CD4-positive, alpha-beta T cell treated with Interferon alpha-2 for 1 hour (primary cell): ENCODE measurements at places on chromosomes 5 and 9.

DNA sequence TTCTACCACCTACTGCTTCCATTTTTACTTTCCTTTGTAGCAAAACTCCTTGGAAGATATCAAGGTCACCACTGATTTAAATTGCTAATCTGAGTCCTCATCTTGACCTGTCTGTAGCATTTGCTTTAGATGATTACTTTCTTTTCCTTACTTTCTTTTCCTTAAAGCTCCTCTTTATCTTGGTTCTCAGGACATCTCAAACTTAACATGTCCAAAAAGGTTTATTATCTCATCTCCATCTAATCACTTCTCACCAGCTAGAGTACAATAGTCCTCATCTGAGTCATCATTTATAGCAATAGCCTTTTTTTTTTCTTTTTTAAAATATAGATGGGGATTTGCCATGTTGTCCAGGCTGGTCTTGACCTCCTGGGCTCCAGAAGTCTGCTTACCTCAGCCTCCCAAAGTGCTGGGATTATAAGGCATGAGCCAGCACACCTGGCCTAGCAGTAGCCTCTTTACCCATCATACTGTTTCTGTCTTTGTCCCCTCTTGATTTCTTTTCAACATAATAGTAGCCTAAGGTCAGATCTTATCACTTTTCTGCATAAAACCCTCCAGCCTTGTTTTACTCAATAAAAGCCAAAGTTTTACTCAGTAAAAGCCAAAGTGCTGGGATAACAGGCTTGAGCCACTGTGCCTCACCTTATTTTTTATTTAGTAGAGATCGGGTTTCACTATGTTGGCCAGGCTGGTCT is 32.9 kb upstream of the GPR21 start:
- no peak for DNase-seq

GRCh38 chr5:179287631-179288030 is 57.6 kb downstream of the ADAMTS2 start:
- DNase-seq = no peak

DNA sequence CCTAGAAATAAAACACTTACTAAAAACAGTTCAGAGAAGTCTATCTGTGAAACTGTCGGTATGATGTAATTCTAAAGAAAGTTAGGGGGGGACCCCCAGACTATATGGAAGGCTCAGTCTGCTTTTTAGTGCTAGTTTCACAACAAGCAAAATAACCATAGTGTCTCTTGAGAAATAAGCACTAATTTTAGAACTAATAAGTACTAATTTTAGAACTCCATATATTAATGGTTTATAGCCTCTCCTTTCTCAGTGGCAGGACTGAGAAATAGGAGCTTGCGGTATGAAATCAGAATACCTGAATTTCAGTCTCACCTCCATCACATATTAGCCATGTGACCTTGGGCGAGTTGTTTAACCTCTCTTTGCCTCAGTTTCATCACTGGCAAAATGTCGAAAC is 1.4 kb upstream of the PHF24 start:
- no peak for DNase-seq

DNA sequence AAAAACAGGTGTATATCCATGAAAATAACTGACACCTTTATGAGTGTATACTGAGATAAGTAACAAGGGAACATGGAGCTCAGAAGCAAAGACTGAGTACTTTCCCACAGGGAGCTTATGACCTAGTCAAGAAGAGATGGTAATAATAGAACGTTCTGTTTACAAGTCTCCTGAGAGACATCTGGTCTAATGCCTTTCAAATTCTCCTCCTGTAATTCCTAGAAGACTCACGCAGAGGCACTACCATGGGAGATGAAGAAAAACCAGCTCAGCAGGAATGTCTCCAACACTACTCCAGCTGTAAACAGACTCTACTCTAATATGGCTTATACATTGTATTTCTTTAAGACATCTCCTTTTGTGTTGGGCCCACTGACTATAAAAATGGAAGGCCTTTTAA is 503.6 kb upstream of the TUSC1 start:
- no peak for DNase-seq

DNA sequence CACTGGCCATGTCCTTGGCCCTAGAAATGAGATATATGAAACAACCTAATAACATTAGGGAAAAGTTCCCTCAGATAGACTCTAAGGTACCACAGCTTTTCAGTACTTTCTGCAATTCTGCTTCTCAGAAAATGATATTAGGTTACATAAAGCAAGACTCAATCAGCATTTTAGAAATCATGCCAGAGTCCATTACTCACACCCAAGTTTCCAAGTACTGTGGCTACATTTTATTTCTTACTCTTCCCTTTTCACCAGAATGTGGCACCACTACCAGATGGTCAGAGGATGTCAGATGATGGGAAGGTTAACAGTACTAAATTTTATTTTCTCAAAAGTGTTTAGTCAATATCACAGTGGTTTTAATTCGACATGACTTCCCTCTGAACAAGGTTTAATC is 217.2 kb downstream of the MLLT3 start:
- DNase-seq = no peak

GRCh38 chr9:16171911-16172310 is 619.1 kb downstream of the CCDC171 start:
- DNase-seq = no peak

GRCh38 chr5:127550652-127551409 is 33.4 kb downstream of the PRRC1 start:
- no peak for DNase-seq

DNA sequence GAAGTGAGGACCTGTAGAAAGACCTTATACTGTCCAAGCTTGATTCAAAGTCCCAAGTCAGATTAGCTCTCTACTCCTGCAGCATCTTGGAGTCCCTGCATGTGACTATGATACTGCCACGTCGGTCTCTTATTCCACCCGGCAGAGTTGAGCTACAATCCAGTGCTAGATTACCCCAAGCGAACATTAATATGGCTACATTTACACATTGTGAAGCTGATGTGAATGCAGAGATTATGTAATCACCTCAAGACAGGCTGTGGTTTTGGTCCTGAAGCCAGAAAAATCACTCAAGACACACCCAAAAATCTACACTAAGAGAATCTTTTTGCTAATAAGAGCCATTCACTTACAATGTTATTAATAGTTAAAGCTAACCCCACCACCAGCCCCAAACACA is 116.7 kb downstream of the GNA14 start:
- DNase-seq = no peak

GRCh38 chr5:168679515-168679920 is 100.3 kb upstream of the PANK3 start:
- peak; percentile 38 for DNase-seq

DNA sequence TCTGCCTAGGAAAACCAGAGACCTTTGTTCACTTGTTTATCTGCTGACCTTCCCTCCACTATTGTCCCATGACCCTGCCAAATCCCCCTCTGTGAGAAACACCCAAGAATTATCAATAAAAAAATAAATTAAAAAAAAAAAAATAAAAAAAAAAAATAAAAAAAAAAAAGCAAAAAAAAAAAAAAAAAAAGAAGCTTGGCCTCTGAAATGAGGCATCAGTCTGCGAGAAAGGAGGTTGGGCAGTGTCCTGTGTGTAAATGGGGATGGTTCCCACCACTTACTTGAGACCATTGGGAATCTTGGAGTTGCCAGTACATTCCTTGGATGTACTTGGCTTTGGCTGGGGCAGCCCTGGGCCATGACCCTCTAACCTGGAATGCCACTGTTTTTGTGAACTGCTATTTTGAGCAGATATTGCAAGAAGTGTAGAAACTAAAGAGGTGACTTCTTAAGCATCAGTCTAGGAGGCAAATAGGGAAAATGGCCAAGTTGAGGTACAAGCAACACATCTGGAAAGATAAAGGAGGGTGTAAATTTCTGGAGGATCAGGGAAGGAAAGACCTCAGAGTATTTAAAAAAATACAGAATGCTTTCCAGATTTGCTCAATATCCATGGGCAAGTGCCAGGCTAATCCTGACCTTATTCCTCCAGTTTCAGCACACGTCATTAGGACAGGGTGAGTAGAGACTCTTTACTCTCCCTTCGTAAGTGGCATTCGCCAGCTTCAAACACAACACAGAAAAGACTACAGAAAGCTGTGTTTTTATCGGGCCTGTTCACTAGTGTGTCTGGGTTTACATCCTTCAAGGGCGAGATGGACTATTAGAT is 58.1 kb downstream of the HSPA4 start:
- no peak for DNase-seq

GRCh38 chr9:88197781-88198340 is 59.6 kb upstream of the SPATA31C2 start:
- no peak for DNase-seq

GRCh38 chr9:124210697-124211096 is 47.1 kb upstream of the NEK6 start:
- DNase-seq = no peak

DNA sequence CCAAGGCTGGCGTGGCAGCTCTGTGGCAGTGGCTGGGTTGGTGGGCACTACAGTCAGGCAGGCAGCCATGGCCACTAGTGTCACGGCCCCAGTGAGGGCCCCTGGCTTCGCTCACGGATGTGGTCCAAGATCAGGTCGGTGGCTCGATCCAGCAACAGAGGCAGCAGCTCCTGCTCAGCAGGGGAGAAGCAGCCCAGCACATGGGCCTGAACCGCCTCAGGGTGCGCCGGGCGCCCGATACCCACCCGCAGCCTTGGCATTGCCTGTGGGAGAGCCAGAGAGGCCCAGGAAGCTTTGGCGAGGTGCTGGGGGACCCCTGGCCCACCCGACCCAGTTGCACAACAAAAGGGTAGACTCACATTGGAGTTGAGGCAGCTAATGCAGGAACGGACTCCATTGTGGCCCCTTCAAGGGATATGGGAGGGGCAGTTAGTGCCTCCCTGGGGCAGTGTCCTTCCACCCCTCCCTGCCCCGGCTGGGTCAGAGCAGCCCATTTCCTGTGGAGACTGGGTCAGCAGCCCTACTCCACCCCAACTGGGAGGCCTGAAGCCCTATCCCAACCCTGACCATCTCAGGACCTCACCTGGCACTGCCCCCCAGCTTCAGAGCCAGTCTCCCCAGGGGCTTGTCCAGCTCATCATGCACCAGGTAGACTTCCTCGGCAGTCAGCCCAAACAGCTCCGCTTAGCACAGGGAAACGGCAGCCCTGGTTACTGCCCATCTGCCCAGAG is 1.3 kb downstream of the PTRH1 start:
- DNase-seq = no peak

DNA sequence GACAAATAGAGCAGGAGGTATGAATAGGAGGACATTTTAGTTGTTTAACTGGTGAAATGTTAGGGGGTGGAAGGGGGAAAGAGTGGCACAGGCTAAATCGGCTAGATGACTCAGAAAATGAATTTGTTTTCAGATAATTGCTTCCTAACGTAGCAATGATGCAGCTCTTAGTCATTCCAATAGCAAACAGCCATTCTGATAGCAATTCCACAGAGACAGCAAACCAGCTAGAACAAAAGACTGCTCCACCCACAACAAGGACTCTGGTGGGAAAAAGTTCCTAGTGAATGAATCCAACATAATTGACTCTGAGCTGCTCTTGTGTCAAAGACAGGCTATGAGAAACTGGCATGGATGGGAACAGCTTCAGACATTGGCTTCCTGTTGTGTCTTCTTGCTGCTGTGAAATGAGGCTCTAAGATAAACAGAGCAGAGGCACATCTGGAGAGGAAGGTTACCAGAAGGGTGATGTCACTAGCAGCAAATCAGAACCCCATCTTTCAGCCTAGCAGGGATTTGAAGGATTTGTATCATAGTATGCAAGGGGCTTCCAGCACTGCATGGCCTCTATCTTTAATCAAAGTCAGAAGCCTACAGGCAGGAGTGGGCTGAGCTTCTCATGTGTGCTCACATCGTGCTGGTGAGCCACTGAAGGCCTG is 28.1 kb upstream of the F2RL1 start:
- peak; percentile 13 for DNase-seq

DNA sequence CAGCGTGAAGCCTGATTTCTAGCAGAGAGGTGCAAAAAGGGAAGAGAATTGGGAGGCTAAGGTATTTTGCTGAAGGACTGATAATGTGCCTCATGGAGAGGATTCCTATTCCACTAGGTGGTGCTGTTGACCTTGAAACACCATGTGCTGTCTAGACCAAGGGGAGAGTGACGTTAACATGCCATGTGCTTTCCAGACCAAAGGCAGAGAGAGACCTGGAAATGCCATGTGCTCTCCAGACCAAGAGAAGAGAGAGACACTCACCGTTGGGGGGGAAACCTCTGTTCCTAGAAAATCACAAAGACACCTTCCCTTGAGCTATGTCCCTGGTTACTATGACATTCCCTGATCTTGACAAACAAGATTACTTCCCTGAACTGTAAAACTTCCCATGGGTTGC is 286.0 kb upstream of the TUSC1 start:
- no peak for DNase-seq

- DNase-seq = no peak
Observed at GRCh38 chr9:120919843-120920805, 6.5 kb downstream of the TRAF1 start.

- DNase-seq = no peak
Observed at GRCh38 chr9:115553060-115553773, 435.3 kb upstream of the TNC start.

DNA sequence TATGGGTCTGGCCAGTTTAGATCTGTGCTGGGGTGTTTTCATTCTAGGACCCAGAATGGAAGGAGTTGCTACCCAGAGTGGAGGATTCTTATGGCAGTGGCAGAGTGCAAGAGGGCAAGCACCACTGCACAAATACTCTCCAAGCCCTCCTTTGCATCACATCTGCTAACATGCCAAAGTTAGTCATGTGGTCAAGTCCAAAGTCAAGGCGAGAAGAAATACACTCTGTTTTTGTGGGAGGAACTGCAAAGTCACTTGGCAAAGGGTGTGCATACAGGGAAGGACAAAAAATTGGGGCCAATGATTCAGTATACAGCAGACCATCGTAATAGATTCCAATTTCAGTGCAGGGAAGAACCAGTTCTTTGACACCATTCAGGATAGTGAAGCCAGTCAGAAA is 43.9 kb upstream of the HMGCS1 start:
- DNase-seq = no peak

- DNase-seq = no peak
Observed at GRCh38 chr5:157359356-157360055, 93.6 kb downstream of the CYFIP2 start.

- DNase-seq = peak; percentile 66
Observed at GRCh38 chr5:40383749-40384651, 295.7 kb upstream of the PTGER4 start.

GRCh38 chr5:98204798-98205197 is 568.7 kb upstream of the RGMB start:
- no peak for DNase-seq
